ENCODE measurements at places on chromosomes 2 and 18.
A peak's percentile ranks its signal among the peaks of the same experiment; 100 is the strongest.

DNA sequence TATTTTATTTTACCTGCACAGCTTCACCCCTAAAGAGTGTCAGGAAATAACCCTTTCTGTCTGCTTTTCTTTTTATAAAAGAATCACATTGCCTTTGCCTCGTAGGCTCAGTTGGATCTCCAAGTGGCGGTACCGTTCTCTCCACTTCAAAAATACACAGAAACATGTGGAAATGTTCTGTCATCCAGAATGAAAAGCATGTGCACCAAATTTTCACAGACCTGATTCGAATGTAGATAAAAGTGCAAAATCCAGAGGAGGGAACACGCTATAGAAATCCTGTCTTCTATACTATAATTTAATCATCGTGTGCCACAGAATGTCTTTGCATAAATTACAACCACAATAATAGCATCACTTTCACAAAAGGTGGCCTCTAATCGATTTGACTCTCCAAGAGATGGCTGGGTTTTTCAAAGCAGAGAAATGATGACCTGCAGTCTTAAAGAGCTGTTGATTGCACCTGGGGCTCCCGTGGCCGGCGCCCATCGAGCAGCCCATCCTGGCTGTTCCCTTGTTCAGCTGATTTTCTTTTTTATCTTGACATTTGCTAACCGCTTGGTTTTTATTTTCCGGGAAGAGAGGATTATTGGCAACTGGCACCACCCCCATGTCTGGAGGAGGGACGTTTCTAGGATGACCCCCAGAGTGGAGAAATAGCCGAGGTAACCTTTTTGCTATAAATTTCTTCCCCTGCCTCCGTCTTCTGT, 290.2 kb downstream of the SOX11 start:
- DNase-seq, result no peak

DNA sequence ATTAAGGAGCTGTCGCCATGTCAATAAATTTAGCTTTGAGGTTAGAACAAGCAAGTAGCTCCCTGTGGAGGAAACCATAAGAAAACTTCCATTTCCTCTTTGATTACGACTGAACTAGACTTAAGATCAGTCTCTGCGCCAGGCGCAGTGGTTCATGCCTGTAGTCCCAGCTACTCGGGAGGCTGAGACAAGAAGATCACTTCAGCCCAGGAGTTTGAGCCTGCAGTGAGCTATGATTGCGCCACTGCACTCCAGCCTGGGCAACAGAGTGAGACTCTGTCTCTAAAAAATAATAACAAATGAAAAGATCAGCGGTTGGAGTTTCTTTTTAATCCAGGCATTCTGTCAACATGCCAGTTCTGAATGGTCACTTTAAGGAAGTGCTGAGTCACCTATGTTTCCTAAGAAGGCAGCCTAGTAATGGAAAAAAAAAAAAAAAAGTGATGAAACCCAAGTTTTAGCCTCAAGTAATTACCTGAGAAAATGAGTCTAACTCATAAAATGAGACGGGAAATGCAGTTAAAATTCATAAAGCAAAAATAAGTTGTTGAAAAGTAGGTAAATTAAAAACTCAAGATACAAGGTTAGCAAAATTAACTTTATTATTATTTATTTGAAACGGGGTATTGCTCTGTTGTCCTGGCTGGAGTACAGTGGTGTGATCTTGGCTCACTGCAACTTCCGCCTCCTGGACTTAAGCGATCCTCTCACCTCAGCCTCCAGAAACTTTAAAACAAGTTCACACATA, 10.2 kb downstream of the C18orf32 start:
- peak; percentile 96 for DNase-seq

- no peak for DNase-seq
Measured at GRCh38 chr2:206163251-206163880, 3.7 kb downstream of the EEF1B2 start.

GRCh38 chr2:160889439-160890170, 270.6 kb upstream of the TANK start:
- DNase-seq, result no peak

DNA sequence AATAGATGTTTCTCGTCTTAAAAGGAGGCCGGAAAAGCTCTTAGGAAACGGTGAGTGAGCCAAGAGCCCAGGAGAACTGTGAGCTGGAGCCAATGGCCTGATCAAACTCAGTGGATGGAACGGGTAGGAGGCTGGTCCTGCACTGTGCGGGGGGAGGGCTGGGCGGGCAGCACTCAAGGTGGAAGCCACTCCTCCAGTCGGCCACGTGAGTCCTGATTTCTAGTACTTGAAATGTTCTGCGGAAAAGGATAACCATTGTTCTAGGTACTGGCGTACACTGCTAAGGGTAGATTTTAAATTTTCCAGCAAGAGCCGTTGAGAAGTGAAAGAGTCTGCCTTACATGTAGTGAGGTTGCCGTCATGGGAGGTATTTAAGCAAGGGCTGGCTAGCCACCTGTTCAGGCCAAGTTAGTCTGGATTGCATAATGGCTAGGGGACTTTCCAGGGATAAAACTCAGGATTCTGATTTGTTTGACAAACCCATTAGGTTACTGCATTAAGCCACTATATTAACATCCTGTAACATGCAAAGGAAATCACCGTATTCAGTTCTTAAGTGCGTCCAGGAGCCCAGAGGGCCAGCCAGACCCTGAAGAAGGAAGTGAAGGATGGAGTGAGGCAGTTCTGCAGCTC, 51.3 kb upstream of the ODC1 start:
- peak; percentile 42 for DNase-seq

DNA sequence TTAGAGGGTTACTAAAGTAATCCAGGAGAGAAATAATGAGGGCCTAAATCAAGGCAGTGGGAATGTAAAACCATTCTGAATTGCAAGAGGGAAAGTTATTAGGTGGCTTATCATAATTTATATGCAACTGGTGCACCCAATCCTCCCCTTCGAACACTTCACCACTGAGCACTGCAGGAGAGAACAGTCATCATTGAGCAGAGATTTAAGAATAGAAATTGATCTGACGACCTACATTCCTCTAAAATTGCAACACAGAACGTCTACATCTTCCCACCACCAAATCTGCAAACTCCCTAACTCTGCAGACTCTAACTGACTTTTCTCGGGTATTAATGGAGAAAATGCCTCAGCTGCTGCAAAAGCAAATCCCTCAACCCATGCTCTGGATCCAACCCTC, 138.5 kb upstream of the CDH20 start:
- no peak for DNase-seq

GRCh38 chr2:176085861-176086771, 2.4 kb upstream of the EVX2 start:
- peak; percentile 13 for DNase-seq

DNA sequence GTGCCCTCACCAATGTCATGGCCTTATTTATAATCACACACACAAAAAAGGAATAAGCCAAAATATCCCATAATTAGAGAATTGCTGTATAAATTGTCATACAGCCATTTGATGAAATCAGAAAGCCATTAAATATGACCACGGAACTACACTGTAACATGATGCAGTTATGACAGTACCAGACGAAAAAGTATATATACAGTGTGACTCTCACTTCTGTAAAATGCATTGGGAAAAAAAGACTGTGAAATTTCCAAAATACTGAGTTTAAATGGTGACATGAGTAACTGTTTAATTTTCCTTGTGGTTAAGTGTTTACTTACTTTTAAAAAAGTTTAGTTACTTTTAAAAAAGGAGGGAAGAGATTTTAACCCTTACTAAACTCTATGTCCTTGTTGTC, 25.4 kb downstream of the UXS1 start:
- DNase-seq, result no peak

GRCh38 chr2:4190548-4190947, 487.2 kb downstream of the DCDC2C start:
- no peak for DNase-seq

GRCh38 chr2:142140434-142140845, 9.6 kb upstream of the LRP1B start:
- DNase-seq, result peak; percentile 38

DNA sequence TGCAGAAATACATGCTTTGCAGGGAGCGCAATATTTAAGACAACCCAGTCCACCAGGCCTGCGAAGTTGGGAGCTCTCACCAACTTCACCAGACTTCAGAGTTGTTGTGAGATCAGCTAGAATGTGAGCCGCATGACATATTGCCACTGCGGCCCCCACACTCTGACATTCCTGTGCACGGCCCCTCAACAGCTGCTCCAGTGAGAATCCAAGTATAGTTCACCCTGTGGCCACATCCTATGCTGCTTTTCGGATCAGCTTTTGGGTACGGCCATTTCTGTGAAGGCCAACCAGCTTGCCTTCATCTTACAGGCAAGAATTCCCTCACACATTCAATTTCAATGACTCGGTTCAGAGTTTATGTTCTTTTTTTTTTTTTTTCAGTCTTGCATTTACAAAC, 177.8 kb downstream of the SOX11 start:
- no peak for DNase-seq

GRCh38 chr2:158781353-158781961, 13.7 kb upstream of the DAPL1 start:
- peak; percentile 93 for DNase-seq

DNA sequence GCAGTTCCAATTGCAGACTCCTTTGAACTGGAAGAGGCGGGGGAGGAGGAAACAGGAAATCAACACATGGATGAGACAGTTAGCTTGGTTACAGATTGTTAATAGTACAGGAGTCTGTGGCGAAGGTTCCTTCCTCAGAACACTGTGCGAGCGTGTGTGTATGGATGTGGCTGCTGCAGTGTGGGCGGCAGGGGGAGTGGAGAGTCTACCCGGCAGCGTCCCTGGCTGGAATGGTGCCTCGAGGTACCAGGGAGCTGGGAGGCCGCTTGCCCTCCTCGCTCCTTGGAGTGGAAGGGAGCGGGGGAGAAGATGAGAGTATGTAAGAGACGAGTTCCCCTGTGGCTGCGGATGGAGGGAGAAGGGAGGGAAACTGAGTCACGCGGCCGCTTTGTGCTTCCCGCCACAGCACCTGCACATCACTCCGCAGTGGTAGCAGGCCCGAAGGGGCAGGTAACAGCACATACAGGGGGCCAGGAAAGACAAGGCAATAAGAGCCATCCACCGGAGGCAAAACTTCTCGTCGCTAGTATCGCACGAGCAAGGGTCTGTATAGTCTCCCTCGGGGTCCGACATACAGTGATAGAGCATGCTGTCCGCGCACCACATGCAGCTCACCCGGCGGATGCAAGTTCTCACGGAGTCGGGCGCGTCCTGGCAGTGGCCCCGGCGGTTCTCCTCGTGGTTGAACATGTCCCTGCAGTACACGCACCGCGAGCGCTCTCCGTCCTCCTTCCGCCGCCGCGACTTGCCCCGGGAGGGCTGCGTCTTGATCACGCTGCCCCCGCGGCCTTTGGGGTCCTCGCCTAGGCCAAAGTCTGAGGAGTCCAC, 85.7 kb downstream of the ACTR2 start:
- DNase-seq, result no peak

- no peak for DNase-seq
Measured at GRCh38 chr2:174824068-174824467, 59.8 kb upstream of the CHRNA1 start.

DNA sequence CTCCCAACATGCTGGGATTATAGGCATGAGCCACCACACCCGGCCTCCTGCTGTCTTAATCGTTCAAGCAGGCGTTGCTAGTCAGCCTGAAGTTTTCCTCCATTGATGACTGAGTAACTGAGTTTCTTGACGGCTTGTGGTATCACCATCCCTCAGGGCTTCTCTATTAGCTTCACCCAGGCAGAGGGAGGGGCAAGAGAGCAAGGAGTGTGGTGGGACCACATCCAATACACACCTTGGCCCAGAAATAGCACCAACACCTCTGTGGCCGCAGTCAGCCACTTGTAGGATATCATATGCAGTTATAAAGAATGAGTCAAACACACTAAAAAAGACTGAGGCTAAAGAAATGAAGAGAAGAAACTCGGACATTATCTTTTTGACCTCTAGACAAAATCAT, 1009.4 kb upstream of the CELF4 start:
- DNase-seq, result no peak

GRCh38 chr2:163878718-163879117, 142.9 kb upstream of the FIGN start:
- peak; percentile 19 for DNase-seq

DNA sequence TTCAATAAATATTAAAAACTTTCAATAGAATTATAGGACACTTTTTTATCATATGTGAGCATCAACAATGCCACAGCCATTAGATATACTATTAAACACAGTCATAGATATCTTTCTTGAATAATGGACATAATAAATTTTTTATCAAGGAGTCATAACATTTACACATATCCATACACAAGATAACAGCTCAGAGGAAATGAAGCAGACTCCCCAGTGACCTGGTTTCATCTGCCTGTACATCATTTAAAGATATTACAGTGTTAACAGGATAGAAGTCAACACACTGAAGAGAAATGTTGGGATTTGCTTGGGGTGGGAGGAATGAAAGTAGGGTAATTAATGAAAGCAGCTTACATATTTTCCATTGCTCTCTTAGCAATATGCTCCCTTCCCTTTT, 5.1 kb downstream of the SCG2 start:
- DNase-seq, result no peak

DNA sequence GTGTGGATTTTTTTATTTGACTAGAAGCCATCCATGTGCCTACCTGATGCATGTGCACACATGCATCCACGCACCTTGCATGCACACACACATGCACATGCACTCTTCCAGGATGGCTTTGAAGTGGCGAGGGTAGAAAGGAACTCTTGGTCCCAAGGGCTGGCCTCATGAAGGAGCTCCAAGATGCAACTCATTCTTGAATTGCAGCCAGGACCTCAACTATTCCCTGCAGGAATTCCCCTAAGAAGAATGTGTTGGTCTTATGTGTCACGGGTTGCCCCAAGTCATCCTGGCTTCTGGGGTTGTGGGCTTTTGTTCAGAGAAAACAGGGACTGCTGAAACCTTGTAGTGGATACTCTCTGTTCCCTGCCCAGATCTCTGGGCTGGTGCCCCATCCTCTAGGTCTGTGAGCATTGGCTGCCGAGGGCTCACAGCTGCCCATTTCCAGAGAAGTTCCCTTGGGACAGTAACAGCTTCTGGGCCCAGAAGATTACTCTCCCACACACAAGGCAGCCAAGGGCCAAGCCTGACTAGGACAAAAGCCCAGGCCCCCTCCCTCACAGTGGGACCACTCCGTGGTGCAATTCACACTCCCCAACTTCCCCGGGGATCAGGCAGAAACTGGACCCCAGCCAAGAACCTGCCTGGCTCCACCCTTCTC, 137.6 kb downstream of the COPS8 start:
- peak; percentile 99 for DNase-seq

DNA sequence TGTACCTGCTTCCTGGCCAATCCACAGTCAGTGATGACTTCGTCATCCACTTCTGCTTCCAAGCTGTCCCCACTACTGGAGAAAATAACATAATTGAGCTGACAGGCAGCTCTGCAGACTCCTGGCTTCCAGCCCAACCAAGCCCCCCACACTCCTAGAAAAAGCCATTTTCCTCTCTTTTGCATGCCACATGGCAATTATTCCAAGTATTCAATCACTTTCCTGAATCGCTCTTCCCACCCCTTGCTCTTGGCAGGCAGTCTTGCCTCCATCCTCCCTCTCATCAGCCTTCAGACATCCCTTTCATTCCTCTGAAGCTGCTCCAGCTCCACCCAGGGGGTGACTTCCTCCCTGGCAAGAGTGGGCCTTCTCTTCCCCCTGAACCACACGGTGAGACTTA, 14.3 kb upstream of the ST8SIA5 start:
- DNase-seq, result no peak

- peak; percentile 39 for DNase-seq
Measured at GRCh38 chr2:28635191-28635611, 116.4 kb upstream of the PPP1CB start.
